ENCODE measurements at places on chromosomes 1 and 21.
A peak's percentile ranks its signal among the peaks of the same experiment; 100 is the strongest.

GRCh38 chr1:48031676-48032075, 34.5 kb upstream of the TRABD2B start:
- no peak for DNase-seq

DNA sequence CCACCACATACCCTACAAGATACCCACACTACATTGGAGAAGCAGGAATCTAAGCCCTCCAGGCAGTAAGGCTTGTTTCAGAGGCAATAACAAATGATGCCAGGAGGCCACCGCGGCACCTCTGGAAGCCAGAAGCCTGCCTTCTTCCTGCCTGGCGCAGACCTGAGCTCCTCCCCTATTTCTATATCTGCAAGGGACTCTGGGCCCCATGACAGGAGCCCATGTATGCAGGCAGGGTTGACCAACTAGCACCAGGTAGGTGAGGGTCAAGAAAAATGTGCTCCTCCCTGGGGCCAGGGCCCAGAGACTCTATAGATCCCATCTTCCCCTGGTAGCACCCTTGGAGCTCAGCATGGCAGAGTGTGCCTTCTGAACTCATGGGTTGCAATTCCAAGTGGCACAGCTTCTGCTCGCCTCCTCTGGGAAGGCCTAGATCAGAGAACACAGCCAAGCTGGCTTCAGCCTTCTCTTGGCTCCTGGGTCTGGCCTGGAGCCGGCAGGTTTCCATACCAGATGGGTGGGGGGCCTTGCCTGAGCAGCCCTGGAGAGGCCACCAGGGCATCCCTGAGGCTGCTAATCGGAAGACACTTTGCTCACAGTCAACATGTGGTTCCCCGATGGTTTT, 85.1 kb downstream of the STUM start:
- DNase-seq = no peak

- peak; percentile 80 for DNase-seq
Measured at GRCh38 chr1:9891207-9891606, 18.9 kb downstream of the CTNNBIP1 start.

DNA sequence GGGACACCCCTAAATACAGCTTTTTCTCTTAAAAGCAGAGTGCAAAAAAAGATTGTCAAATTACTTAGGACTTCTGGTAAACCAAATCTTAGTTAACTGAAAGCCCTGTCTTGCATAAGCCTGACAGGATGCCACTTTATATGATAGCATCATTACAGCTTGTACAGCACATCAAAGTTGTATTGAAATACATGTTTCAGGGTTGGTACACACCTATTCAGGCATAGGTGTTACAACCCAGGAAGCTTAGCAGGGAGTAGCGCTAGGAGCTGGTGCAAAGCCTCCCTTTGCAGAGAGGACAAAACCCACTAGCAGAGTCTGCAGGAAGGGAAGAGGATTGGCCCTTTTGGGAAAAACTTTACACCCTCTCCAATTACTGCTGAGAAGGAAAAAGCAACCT, 258.9 kb upstream of the SGIP1 start:
- DNase-seq = no peak

DNA sequence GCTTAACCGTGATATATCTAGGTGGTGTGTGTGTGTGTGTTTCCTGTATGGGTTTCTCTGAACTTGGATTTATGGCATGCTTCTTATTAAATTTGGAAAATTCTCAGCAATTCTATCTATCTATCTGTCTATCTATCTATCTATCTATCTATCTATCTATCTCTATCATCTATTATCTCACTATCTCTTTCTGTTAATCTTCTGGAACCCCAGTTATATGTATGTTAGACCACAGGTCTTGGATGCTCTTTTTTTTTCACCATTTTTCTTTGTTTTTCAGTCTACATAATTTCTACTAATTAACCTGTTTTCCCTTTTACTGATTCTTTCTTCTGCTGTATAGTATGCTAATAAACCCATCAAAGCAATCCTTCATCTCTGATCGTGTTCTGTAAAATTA, 538.0 kb downstream of the PTPRU start:
- no peak for DNase-seq

DNA sequence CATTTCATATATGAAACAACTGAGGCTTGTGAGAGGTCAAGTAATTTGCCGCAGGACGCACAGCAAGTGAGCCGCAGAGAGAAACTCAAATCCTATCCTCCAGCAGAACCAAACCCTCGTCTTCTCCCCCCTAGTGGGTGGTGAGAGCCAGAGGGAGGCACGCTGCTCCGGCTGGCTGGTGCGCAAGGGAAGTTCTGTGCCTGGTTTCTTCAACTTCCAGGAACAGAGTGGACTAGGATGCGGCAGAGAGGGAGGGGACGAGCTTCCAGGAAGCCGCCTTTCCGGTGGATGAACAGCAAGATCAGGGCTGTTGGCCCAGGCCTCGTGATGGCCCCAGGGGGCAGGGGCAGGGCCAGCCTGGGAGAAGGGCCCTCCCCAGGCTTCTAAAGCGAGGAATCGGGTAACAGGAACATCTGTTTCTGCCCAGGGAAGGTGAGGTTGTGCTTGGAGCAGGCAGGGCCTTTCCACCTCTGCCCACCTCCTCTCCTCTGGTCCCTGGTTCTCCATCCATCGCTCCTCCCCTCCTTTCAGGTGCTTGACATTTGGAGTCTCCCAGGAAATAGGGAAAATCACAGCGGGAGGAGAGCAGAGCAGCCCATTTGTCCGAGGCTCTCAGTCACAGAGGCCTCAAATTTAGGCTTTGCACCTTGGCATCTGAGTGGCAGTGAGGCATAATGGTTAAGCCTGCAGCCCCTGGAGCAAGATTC, 16.8 kb upstream of the PDIK1L start:
- no peak for DNase-seq

DNA sequence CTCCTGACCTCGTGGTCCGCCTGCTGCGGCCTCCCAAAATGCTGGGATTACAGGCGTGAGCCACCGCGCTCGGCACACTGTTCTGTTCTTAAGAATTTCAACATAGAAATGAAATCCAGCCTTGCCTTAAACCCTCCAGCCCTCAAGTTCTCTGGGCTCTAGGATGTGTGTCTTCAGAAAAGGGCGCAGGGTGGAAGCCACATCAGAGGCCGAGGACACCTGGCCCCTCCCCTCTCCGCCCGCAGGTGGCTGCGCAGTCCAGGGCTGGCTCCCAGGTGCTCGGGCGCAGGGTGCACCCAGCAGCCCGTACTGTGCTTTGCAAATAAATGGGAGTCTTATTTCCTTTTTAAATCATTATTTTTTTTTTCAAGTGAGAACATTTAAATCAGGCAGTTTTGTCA, 2.0 kb upstream of the C1orf174 start:
- no peak for DNase-seq

DNA sequence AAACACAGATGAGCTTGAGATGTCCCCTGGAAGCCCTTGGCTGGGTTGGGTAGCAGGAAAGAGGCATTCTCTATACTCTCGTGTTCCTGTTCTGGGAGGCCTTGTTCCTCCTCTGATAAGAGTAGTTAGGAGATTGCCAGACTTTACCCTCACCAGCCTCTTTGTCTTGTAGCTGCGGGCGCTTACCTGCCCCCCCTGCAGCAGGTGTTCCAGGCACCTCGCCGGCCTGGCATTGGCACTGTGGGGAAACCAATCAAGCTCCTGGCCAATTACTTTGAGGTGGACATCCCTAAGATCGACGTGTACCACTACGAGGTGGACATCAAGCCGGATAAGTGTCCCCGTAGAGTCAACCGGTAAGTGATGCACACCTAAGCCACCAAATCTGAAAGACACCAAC, 5.2 kb downstream of the AGO1 start:
- DNase-seq = no peak

DNA sequence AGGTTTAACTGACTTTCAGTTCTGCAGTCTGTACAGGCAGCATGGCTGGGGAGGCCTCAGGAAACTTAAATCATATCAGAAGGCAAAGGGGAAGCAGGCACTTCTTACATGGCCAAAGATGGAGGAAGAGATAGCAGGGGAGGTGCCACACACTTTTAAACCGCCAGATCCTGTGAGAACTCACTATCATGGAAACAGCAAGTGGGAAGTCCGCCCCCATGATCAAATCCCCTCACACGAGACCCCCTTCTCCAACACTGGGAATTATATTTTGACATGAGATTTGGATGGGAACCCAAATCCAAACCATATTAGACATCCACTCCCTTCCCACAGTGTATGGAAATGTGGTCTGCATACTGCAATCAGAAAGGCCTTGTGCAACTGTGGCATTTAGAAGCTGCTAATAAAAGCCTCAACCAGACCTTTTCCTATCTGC, 148.2 kb downstream of the FCRL5 start:
- DNase-seq = no peak

DNA sequence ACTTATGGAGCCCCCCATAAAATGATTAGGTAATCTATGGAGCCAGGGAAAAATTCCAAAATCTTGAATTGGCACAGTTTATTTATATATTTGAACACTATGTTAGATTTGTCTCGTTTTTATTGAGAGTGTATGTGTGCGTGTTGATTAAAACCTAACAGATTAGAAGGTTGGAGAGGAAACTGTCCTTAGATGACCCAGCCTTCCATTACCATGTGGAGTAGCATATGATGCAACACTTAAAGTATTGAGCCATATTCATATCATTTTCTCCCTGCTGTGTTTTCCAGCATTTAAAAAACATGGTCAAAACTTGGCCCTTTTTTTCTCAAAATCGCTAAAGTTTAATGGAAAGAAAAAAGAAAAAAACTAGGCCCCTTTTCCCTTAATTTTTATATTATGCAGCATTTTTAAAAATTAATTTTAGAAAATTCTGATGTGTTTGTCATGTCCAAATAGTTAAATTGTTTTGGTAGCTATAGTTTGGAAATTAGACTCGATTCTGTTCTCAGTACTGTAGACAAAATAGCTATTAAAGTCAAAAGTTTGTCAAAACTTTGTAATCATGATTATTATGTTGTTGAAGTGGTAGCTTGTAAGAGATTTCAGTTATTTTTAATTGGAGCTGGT, 2.3 kb downstream of the LRRC8D start:
- DNase-seq = no peak

DNA sequence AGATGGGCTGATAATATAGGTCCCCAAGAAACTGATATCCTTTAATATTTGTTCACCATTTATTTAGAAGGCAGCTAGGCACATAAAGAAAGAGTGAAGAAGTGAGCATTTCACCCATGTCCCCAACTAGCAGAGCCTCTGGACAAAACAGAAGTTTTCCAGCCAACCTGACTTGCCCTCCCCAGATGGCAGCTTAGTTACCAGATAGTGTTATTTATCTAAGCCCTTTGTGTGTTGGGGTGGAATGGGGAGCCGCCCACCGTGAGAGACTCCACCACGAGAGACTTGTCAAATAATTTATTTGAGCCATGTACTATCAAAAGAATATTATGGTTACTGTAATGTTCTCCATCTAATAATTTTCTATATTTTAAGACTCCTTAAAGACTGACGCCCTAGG, 54.9 kb upstream of the C1orf198 start:
- no peak for DNase-seq

GRCh38 chr21:17636711-17637110, 24.0 kb upstream of the BTG3 start:
- no peak for DNase-seq

- DNase-seq = no peak
Measured at GRCh38 chr1:57464756-57465155, 40.9 kb upstream of the DAB1 start.

GRCh38 chr1:188817814-188818213, 1659.8 kb downstream of the BRINP3 start:
- no peak for DNase-seq

- no peak for DNase-seq
Measured at GRCh38 chr1:5405263-5405662, 587.0 kb downstream of the NPHP4 start.

- DNase-seq = peak; percentile 62
Measured at GRCh38 chr1:222390181-222390580, 157.7 kb downstream of the HHIPL2 start.

- DNase-seq = no peak
Measured at GRCh38 chr1:225954753-225955152, 13.7 kb upstream of the LEFTY2 start.

- DNase-seq = peak; percentile 82
Measured at GRCh38 chr1:109201123-109201703, 12.5 kb upstream of the SARS1 start.

DNA sequence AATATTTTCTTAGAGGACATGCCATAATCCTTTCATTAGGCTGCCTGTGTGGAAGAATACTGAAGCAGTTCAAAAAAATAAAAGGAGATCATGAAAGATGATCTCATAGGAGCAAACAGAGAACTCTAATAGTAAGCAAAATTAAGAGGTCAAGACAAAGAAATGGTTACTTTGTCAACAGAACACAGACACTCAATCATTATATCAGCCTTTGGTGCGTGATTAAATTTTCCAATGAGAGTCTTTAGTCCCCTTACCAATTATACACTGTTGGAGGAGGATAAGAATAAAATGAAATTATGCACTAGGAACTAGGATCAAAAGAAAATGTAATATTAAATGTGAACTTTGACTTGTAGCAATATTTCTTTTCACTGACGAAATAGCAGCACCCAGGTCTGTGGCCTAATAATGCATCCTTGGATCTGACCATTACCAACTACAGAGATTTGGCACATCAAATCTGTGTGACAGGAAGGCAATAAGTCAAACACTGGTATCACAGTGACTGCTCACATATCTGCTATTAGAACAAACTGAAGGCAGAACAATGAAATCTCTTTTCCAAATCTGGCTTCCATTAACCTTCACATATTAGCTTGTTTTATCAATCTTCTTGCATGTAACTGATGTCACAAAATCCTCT, 1812.9 kb downstream of the PLA2G4A start:
- DNase-seq = no peak

DNA sequence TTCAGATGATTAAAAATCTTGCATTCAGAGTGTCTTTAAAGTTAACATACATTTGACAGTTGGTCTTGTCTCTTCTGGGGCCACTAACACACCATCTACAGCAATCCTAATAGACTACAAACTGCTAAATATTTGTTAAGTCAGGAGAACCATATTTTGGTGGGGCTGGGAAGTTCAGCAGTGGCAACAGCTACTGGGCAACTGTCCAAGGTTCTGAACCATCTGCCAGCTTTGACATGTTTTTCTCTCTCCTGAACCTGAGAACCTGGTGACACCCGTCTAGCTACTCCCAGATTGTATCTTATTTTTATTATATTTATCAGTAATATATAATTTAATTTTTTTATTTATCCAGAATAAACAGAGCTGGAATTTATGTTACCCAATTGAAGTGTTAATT, 199.0 kb upstream of the DPYD start:
- DNase-seq = peak; percentile 40

GRCh38 chr1:150558303-150558704, 9.1 kb downstream of the ADAMTSL4 start:
- peak; percentile 10 for DNase-seq

- peak; percentile 70 for DNase-seq
Measured at GRCh38 chr1:178262120-178262500, 168.2 kb downstream of the RASAL2 start.

GRCh38 chr1:152018537-152018936, 18.3 kb downstream of the S100A11 start:
- peak; percentile 21 for DNase-seq

GRCh38 chr1:184044603-184045376, 6.7 kb upstream of the TSEN15 start:
- no peak for DNase-seq
